ENCODE measurements at places on chromosomes 4 and X.

DNA sequence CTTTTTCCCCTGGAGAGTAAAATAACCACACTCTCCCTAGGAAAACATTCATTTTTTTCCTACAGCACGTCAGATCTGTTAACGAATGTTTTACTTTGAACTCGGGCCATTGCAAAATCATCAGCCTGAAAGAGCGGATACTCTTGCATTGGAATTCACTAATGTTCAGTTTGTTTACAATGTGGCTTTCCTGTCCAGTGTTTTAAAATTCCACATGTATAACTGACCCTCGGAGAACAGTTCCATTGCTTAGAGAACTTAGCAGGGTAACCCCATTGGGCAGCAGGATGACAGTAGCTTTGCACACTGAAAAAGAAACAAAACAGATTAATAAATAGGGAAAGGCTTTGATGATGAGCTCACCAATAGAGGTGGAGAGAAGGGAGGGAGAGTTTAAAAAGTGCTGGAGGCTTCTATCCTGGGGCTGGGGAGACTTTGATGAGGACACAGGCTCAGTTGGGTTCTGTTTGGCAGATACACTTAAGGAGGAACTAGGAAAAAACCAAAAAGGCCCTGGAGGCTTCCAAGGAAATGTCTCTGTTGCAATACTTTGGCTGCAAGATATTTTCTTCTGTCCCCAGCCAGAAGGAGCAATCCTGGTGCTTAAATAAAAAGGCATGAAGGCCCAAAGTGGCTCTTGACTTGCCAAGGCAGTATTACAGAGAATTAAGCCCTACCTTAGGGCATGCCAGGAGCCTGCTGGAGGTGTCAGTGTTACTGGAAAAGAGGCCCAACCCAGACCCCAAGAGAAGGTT lies 143.1 kb downstream of the ARSF start:
- DNase-seq = peak; percentile 95

GRCh38 chrX:129108936-129109335 lies 414.4 kb downstream of the SMARCA1 start:
- no peak for DNase-seq

DNA sequence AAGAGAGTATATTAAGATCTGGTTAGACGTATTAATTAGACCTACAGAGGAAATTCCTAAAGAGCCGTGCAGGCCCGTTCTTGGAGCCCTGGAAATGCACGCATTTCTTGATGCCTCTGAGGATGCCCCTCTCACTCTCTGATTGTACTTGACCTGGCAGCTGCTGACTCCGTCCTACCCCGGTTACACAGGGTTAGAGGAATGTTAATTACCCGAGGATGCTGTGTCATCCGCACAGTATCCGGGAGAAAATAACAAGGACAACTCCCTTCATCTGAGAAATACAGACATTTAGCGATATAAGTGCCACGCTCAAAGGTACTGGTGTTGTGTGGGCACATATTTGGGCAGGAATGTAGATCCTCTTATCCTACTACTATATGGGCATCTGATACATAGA lies 404.6 kb upstream of the FAT1 start:
- peak; percentile 98 for DNase-seq

GRCh38 chr4:150491132-150492049 lies 90.6 kb upstream of the MAB21L2 start:
- no peak for DNase-seq

DNA sequence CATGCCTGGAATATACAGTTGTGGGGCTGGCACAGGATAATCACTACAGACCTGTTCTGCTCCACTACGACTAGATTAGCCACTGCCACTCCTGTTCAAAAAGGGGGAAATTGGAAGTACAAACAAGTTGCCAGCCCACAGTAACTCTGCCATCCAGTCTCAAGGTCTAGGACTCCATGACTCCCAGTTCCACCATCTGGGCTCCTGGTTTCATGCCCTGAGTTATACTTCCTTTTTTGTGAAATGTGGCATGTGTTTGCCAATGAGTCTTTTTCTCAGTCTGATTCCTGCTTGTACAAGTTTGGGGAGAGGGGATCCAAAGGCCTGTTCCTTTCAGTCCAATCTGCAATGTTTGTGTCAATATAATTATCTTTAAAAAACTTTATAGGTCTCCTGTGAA lies 1.0 kb upstream of the BLOC1S4 start:
- no peak for DNase-seq

- DNase-seq = no peak
Observed at GRCh38 chr4:176671532-176671931, 121.2 kb downstream of the VEGFC start.

GRCh38 chrX:102155806-102156179 lies at the start of gene BEX5:
BEX5 (minus strand) TSS chrX:102155977; CDS start chrX:102154265, 1,712 bp downstream.
- peak; percentile 15 for DNase-seq

DNA sequence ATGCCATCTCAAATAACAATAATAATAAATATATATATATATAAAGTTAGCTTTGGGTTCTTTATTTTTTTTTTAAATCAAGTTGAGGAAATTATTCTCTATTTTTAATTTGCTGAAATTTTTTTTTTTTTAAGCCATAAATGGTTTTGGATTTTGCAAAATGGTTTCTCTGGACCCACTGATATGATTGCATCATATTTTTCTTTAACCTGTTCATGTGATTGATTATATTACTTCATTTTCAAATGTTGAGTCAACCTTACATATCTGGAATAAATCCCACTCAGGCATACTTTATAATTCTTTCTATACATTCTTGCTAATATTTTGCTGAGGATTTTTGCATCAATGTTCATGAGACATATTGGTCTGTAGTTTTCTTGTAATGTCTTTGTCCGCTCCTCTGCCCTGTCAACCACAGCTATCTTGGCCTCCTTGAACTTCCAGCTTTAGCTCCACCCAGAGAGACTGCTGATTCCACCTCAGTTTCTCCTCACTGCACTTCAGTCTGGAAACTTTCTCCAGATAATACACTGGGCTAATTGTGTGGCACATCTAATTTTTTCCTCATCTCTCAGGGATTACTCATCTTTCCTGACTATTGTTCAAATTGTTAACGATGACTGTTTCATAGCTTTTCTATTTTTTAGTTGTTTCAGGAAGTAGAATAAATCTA lies 160.9 kb upstream of the GIMD1 start:
- DNase-seq = peak; percentile 56

DNA sequence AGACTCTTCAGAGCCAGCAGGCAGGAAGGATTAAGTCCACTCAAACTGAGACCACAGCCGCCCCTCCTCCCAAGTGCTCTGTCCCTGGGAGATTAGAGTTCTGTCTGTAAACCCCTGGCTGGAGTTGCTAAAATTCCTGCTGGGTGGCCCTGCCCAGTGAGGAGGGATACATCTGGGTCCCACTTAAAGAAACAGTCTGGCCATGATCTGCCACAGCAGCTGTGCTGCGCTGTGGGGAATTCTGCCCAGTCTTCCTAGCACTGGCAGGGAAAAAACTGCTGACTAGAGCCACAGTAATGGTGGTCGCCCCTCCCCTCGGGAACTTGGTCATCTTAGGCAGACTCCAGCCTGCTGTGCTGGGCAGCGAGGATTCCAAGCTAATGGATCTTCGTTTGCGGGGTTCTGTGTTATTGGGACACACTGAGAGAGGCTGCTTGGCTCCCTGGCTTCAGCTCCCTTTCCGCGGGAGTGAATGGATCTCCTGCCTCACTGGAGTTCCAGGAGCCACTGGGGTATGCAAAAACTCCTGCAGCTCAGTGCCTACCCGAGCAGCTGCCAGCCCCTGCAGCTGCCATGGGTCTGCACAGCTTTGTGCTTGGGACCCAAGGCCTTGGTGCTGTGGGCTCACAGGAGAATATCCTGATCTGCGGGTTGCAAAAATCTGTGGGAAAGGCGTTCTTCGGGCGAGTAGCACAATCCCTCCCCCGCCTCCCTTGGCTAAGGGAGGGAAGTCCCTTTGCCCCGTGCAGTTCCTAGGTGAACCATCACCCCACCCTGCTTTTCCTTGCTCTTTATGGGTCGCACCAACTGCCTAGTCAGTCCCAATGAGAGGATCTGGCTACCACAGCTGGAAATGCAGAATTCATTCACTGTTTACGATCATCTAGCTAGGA lies 15.7 kb downstream of the ZXDB start:
- DNase-seq = no peak

- DNase-seq = peak; percentile 56
Observed at GRCh38 chr4:181819946-181820345, 423.3 kb upstream of the TENM3 start.

- peak; percentile 86 for DNase-seq
Observed at GRCh38 chrX:70289793-70290770, at the start of the genes KIF4A and PDZD11. KIF4A (plus strand) TSS chrX:70290104; CDS start chrX:70290459, 355 bp downstream. PDZD11 (minus strand) TSS chrX:70289927; CDS start chrX:70289341, 586 bp downstream.

GRCh38 chrX:130915302-130915701 lies 12.3 kb upstream of the ENOX2 start:
- peak; percentile 28 for DNase-seq

- DNase-seq = peak; percentile 33
Observed at GRCh38 chr4:47032405-47033106, 1.2 kb downstream of the GABRB1 start.

DNA sequence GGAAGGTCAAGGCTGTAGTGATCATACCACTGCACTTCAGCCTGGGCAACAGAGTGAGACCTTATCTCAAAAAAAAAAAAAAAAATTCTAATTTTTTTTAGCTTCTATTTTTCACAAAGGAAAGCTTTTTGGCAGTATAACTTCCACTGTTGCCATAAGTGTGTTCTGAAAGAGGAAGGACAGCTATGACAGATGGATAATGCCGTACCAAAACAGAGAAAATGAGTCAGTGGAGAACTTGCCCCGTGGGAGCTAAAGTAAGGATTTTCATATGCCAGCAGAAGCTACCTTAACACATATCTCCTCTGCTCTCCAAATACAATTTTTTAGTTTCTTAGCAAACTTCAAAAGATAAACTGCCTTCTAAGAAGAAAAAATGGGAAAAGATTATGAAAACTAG lies 43.7 kb downstream of the RPS3A start:
- no peak for DNase-seq

DNA sequence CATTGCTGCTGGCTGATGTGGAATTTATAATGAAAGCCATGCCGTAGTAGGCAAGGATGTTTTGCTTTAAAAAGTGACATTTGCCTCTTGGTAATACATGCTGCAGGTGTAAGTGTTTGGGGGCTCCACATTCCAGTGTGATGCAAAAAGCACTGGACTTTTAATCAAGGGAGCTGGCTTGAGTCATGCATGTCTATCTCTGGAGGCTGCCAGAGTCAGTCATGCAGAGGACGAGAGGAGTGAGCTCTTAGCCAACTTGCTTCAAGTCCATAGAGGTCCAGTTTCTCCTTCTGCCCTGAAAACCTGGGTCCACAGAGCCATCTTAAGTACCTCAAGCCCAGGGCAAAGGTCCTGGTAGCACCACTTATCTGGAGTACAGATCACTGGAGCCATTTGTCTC lies 11.6 kb upstream of the CXCL13 start:
- DNase-seq = no peak

DNA sequence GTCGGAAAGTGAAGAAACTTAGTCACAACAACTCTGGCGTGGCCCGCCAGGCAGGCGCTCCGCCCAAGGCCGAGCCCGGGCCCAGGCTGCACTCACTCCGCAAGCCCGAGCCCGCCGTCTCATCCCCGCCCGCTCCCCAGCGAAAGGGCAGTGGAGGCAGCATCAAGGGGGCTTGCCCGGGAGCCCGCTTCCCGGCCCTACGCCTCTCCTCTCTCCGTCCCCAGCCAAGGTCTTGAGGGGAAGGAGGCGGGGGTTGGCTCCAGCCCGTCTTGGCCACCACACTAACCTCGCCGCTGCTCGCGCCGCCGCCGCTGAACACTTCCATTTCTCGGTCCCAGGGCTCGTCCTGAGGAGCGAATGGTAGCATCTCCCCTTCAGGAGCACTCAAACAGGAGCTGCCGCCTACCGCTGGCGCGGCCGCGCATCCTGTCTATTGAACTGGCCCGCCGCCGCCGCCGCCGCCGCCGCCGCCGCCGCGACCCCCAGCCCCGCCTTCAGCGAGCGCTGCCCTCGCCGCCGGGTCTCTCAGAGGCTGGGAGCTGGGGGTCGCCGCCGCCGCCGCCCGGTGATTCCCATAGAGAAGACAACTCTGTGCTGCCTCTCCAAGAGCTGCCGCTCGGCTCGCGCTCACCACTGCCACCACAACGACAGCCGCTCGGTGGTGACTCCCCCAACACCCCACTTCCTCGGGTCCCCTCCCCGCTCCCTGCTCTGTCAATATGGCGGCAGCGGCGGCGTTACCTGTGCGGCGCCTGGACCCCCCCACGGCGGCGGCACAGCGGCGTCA lies at the start of gene RPS6KA6:
RPS6KA6 (minus strand) TSS at position 667 of the 787 bp plus-strand sequence; CDS start at position 367, 300 bp downstream.
- peak; percentile 56 for DNase-seq

- no peak for DNase-seq
Observed at GRCh38 chr4:3197366-3198105, 51.4 kb upstream of the MSANTD1 start.

- no peak for DNase-seq
Observed at GRCh38 chrX:53599781-53600396, 86.6 kb downstream of the HUWE1 start.

- DNase-seq = no peak
Observed at GRCh38 chr4:141003193-141003592, 130.1 kb downstream of the RNF150 start.

GRCh38 chr4:39814403-39815185 lies 116.7 kb downstream of the UBE2K start:
- DNase-seq = peak; percentile 36

DNA sequence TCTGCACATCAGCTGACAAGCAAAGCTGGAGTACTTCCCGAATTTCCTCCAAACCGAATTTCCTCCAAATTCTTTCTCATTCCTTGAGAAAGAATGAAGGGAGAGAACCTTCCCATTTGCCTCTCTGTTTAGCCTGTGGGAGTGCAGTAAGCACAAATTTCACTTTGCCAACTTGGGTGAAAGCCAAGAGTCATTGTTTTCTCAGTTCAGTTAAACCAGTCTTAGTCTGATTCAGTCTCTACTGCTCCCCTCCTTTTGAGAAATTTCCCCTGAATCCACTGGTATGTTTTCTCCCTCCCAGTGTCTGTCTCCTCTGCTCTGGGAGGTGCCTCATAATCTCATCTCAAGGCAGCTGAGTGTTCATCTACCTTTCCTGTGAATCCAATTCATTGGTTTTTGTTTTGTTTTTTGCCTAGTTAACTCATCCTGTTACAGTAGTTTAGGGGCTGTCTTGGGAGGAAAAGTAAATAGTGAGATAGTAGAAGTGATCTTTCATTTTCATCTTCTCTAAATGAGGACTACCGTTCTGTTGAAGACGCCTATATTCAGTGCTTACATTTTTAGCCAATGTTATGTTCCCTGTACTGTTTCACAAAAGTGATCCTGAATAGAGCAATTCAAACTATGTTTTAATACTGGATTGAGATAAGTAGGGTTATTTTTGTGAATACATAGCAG lies 49.0 kb downstream of the SYTL5 start:
- DNase-seq = peak; percentile 36

DNA sequence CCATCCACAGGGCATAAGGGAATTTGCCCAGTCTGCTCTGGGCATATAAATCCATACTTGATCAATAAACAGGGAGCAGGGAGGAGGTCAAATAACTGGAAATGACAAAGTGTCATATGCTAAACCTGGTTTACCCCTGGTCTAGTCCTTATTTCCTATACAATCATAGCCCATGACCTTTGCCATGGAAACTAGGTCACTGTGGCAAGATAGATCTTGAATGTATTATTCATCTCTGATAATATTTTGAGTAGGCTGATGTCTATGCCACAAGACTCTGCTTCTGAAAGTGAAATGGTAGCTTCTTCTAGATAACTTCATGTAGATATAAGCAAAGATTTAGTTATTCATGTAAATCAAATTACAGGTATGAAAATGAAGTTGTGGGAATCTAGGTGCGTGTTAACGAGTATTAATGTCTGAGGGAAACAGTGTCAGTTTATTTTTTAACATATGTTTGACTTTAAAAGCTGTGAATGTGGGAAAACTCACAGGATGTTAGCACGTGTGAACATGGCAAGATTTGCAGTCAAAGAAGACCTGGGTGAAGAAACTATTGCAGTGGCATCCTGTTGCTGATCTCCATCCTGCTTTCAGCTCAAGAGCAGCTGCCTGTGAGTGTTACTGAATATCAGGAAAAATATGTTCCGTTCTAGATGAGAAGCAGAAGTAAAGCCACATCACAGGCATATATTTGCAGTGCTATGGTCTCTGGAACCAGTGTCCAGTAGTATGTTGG lies 81.8 kb upstream of the NDP start:
- DNase-seq = no peak
